Activated T-cell treated with anti-CD3 and anti-CD28 coated beads for 24 hours (primary cell): ENCODE measurements at places on chromosomes 4 and X.

- DNase-seq = no peak
These were observed 911.5 kb downstream of the GLUD2 start for GRCh38 chrX:121958886-121959285.

DNA sequence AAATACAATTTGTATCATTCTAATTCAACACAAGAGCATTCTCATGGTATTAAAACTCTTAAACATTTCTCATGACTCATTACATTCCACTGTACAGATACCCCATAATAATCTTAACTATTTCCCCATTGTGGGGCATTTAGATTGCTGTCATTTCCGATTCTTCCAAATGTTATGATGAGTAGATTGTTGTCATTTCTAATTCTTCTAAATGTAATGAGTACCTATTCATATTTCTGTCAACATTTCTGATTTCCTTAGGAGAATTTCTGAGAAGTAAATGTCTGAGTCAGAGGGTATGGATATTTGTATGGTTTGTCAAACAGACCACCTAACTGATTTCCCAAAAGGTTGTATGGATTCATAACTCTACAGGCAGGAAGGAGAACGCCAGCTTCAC, 8.3 kb downstream of the S100G start:
- no peak for DNase-seq

GRCh38 chr4:90099812-90100211, 27.4 kb upstream of the CCSER1 start:
- no peak for DNase-seq

GRCh38 chr4:75714011-75714410, 10.4 kb upstream of the USO1 start:
- DNase-seq = no peak

DNA sequence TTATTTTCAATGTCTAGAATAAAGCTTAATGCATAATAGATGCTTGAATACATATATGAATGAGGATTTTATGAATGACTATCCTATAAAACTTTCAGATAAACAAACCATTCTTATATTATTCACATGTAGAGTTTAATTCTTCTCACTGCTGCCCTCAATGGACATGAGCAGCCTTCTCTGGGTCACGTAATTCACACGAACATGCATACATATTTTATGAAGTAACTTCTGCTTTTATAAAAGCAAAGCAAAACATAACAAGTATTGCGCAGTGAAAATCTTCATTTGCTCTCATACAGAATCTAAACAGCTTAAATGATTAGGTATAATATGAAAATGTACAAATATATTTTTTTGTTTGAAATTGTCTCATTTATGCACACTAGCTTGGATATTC, 116.7 kb downstream of the TMA16 start:
- no peak for DNase-seq

- DNase-seq = no peak
These were observed 139.7 kb downstream of the COL25A1 start for GRCh38 chr4:109162759-109163158.

- DNase-seq = no peak
These were observed 303.1 kb downstream of the IQCM start for GRCh38 chr4:149512501-149512900.

- peak; percentile 30 for DNase-seq
These were observed 94.1 kb upstream of the GPR50 start for GRCh38 chrX:151082077-151082948.

DNA sequence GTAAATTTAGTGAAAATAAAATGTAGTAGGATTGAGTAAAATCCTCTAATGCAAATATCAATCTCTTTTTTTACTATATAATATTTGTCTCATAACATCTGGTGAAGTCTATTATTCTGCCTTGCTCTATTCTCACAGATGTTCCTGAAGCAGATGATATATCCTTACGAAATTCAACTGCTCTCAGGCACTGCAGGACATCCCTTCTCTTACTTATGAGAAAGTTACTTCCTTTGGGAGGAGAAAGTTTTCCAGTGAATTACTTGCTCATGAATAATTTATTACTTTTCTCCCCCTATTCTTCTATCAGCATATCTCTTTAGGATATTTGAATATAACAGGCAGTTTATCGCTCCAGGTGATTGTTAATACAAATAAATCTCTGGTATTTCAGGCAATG, 75.6 kb upstream of the AGA start:
- DNase-seq = no peak

DNA sequence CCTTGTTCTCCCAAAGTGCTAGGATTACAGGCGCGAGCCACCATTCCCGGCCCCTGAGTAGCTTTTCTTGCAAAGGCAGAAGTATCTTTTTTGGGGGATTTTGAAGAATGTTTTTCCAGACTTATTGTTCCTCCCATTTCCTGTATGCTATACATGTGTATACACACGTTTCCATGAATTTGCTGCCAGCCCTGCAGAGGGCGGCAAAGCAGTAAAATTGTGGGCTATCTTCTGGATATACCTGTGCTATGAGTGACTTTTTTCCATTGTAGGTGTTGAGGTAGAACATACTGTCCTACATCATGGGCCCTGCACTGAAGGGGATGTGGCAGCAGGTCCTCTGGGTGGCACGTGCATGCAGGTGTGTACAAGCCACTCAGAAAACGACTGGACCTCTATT, 16.9 kb upstream of the MED28 start:
- no peak for DNase-seq

DNA sequence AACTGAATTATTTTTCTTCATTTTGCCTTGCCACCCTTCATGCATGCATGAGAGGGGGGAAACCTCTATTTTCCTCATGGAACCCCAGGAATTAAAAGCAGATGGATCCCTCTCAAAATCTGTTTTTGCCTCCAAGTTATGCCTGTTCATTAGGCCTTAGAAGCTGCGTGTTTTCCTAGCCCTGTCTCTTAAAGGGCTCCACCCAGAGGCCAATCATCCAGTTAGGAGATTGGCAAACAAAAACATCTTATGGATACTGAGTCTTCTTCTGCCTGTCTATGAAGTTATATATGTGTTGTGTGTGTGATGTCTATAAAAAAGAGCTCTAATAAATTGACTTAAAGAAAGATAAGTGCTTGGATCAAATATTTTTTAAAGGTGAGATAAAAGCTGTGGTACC, 142.9 kb downstream of the ANAPC10 start:
- no peak for DNase-seq

GRCh38 chrX:141279476-141279875, 37.2 kb upstream of the SPANXC start:
- no peak for DNase-seq

DNA sequence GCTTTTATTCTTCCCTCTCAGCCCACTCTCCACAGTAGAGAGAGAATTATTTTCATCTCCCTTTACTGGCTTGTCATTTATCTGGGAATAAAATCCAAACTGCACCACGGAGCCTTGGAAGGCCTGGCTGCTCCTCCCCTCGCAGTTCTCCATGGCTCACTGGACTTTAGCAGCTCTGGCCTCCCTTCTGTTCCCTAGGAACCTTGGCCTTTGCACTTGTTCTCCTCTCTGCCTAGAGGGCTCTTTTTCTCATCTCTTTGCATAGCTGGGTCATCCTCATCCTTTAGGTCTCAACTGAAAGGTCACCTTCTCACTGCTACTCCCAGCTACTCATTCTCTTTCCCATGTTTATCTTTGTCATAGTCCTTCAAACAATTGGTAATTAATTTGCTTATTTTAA, 31.3 kb upstream of the TAPT1 start:
- DNase-seq = no peak

GRCh38 chr4:187668526-187669082, 327.0 kb upstream of the ZFP42 start:
- no peak for DNase-seq

GRCh38 chr4:80226094-80226493, 28.8 kb downstream of the PRDM8 start:
- no peak for DNase-seq

GRCh38 chr4:140904904-140905303, 148.7 kb upstream of the TBC1D9 start:
- no peak for DNase-seq

GRCh38 chr4:2785613-2786012, 7.3 kb upstream of the SH3BP2 start:
- DNase-seq = no peak

- DNase-seq = no peak
These were observed 38.4 kb downstream of the WDFY3 start for GRCh38 chr4:84928089-84928488.

DNA sequence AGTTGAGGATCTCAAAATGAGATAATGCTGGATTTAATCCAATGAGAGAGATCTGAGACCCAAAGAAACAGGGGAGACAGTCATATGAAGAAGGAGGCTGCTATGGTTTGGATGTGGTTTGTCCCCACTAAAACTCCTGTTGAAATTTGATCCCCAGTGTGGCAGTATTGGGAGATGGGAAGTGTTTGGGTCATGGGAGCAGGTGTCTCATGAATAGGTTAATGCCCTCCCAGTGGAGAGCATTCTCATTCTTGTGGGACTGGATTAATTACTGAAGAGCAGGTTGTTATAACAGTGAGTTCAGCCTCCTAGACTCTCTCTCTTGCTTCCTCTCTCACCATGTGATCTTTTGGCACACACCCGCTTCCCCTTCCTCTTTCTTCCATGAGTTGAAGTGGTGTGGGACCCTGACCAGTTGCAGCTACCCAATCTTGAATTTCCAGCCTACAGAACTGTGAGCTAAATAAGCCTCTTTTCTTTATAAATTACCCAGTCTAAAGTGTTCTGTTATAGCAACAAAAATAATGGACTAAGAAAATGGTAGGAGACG, 70.3 kb downstream of the PPEF2 start:
- DNase-seq = no peak

DNA sequence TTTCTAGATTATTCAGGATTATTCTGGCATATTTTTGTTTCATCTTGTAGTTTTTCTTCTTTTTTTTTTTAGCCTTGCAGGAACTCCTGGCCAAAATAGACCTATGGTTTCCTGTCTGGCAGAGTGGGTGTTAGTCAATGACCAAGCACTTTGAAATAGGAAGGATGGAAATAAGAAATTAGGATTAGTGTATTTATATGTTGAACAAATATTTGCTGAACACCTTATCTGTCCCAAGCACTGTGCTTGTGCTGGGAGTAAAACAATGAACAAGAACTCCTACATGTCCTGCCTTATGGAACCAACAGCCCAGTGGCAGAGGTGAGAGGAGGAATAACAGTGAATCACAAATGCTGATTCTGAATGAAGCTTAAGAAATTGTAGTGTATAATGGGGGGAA, 4.5 kb downstream of the MMRN1 start:
- DNase-seq = no peak

DNA sequence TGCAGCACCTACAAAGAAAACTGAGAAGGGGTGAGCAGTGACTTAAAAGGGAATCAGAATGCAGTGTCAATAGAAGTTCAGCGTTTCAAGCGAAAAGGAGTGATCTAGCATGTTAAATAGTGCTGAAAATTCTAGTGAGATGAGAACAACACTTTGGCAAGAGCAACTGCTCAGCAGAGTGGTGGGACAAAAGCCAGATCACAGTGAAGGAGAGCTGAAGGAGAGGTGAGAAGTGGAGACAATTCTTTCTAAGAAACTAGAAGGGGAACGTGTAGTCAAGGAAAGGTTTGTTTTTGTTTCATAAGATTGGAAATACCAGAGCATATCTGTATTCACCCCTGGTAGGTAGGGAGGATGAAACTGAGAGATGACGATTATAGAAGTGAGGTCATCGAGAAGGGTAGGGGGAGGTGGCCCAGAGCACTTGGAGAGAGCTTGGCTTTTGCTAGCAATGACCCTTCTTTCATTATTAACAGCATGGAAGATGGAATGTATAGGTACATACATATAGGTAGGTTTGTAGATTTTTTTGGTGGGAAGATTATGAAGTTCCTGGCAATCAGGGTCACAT, 33.7 kb downstream of the SRPX2 start:
- no peak for DNase-seq

DNA sequence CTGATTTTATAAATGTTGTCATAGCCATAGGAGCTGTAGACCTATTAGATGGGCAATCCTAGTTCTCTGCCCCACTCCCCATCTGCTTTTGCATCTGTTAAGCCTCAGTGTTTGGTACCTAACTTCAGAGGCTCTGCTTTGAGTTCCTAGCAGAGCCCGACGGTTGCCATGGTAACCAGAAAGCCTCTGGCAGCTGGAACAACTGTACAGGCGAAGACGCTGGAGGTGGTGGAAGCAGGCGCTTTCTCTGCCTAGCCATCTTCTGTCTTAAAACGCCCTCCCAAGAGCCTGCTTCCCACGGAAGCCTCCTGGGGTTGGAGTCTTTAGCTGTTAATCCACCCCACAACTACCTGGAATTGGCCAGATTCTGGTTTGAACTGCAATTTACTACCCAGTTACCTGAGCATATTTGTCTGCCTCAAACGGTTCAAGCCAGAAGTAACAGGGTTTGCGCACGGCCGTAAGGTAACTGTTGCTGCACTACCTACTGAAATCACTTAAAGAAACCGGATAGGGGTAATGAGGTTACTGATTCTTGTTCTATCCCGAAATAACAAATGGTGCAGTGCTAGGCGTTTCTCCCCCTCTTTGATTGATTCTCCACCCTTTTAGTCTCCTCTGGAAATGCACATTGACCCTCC, 1.0 kb upstream of the GABRG1 start:
- DNase-seq = no peak

DNA sequence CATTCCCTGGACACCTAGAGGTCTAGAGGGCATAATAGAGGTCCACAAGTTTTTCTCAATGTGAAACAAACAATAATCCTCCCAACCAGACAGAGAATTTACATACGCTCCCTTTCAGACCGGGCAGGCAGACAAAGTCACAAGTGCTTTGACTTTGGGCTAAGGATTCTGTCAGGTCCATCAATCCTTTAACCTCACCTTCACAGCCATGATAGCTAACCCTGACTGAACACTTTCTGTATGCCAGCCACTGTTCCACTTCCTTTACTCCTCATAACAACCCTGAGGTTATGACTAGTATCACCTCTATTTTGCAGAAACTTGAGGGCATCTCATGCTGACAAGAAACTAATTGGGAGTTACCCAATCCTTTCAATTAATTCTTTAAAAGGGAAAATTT, 118.8 kb upstream of the AFF2 start:
- DNase-seq = no peak
